ENCODE measurements at places on chromosomes 5 and 9. TPM values are rescaled to one million over a fixed set of nuclear protein-coding genes. Genes with fewer than 3 reads are reported as not detected.

Gene FGF18
- 0.44 TPM for total RNA-seq

Gene EEIG1
- 68.8 TPM for total RNA-seq

Gene FREM1
- not detected for total RNA-seq

Gene C5orf58
- total RNA-seq = not detected

Gene CDX1
- not detected for total RNA-seq

Gene RANBP17
- total RNA-seq = 3.0 TPM

Gene PCDHB6
- total RNA-seq = 1.1 TPM

Gene NEUROG1
- total RNA-seq = not detected

Gene NR6A1
- 1.9 TPM for total RNA-seq

Gene TERT
- 1.8 TPM for total RNA-seq

Gene ST8SIA4
- total RNA-seq = 0.74 TPM

Gene LCNL1
- not detected for total RNA-seq

Gene GADD45G
- 0.21 TPM for total RNA-seq

Gene RLN2
- total RNA-seq = 0.19 TPM

Gene KIF20A
- 47.9 TPM for total RNA-seq

Gene SLC25A2
- not detected for total RNA-seq

Gene SLC46A2
- not detected for total RNA-seq

Gene PLPP6
- total RNA-seq = 11.8 TPM

Gene PCDHB13
- total RNA-seq = 0.06 TPM

Gene SERF1A
- total RNA-seq = 0.60 TPM

Gene TSLP
- total RNA-seq = not detected

Gene CMYA5
- total RNA-seq = 0.07 TPM

Gene GMCL2
- total RNA-seq = not detected

Gene QRFP
- not detected for total RNA-seq

Gene RNF183
- total RNA-seq = not detected

Gene FBP2
- total RNA-seq = not detected

Gene ANKDD1B
- not detected for total RNA-seq

Gene SLC9A3
- total RNA-seq = 2.5 TPM

Gene PCDHAC1
- 1.4 TPM for total RNA-seq

All from A549 treated with DMSO at 1 μM for 4 hours (cell line).